ENCODE measurements at places on chromosomes 5 and 9. TPM values are rescaled to one million over a fixed set of nuclear protein-coding genes. Genes with fewer than 3 reads are reported as not detected.

The FBN2 gene
- total RNA-seq: 14.7 TPM

The PCDHB2 gene
- total RNA-seq: 1.3 TPM

The FIBCD1 gene
- 9.3 TPM for total RNA-seq

The ADAMTS12 gene
- total RNA-seq: 9.8 TPM

The FRMD3 gene
- 0.26 TPM for total RNA-seq

The SNCAIP gene
- total RNA-seq: 0.16 TPM

The CTXN3 gene
- not detected for total RNA-seq

The CCL27 gene
- not detected for total RNA-seq

The LCNL1 gene
- 0.16 TPM for total RNA-seq

The PCDHB7 gene
- 0.32 TPM for total RNA-seq

The FASTKD3 gene
- total RNA-seq: 9.0 TPM

The ECM2 gene
- total RNA-seq: 7.2 TPM

The FBLL1 gene
- 0.79 TPM for total RNA-seq
